ENCODE measurements at places on chromosomes 5 and 9. TPM values are rescaled to one million over a fixed set of nuclear protein-coding genes. Genes with fewer than 3 reads are reported as not detected.

DNA sequence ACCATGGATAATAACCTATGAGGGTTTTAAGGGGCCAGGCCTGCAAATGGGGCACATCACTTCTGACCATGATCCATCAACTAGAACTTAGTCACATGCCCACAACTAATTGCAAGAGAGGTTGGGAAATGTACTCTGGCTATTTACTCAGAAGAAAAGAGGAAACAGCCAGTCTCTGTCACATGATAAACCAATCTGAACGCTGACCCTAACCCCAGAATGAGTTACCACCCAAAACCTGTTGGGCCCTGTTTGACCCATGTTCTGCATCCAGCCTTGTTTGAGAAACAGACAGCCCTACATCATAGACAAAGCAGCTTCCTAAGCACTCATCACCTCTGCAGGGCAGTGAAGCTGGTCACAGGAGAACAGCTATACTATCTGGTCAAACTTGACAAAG, 5.8 kb downstream of the MACROH2A1 start:
- no peak for DNase-seq

DNA sequence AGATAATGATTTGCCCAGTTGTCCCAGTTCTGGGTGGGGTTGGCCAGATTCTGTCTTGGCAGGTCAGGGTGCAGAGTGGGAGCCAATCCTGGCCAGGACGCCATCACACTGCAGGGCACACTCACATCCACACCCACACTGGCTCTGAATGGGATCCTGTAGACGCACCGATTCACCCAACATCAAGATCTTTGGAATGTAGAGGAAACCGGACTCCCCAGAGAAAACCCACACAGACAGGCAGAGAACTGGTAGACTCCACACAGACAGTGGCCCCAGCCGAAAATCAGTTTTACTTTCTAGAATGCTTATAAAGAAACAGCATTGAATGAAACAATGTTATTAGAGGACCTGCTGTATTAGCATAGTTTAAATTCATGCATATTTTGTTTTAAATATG, 343.1 kb upstream of the DAB2 start:
- DNase-seq: no peak

DNA sequence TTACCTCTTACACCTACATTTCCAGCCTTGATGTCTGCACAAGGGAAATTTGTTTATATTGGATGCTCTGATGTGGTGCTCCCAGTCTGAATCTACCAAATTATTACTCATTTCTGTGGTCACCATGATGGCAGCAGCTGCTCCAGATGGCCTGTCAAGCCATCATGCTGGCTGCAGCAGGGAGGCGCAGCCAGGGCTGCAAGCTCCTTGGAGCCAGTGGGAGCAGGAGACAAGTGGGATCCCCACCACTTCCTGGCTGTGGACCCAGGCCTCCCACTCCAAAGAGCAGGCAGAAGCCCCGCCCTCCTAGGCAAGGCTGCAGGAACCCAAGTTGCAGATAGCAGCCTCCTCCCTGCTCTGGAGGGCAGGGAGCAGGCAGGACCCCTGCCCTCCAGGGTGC, 241.1 kb upstream of the ATP10B start:
- no peak for DNase-seq

GRCh38 chr9:36116593-36116992, 19.9 kb upstream of the GLIPR2 start:
- no peak for DNase-seq

DNA sequence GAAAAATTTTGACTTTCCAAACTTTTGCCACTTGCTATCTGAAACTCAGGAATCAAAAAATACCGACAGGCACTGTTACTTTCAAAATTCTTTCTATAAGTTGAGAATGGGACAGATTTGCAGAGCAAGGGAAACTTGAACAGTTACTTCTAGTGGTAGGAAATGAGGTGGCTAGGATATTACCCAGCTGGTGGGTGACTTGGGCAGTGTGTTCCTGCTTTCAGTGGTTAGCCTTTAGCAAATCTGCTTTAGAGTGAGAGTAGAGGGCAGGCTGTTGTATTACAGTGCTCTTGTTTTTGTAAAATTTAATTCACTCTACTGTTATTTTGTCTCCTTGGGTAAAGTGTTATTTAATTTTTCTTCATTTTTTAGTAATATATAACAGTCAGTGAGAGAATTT, 40.2 kb upstream of the ROPN1L start:
- no peak for DNase-seq

GRCh38 chr9:6692881-6693361, 47.4 kb upstream of the GLDC start:
- DNase-seq: no peak

DNA sequence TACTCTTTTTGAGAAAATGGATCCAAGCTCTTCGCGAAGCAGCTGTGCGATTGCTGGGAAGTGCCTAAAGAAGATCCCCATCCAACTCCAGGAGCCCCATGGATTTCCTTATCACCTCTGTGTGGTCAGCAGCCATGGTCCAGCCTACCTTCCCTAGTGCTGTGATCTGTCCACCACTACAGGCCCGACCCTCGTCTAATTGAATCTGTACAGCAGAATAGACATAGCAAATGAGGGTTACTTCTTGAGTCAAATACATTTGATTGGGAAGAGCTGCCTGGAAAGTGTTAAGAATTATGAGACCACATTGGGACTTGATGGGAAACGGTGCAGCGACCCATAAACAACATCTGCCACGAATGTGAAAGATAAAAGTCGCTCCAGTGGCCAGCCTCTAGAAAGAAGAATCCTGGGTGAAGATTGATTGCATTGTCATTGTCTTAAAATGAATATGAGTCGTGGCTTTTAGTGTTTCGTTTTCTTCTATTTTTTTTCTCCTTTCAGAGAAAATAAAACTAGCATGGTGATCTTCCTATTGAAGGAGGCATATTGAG, 118.4 kb downstream of the PAM start:
- DNase-seq: no peak

DNA sequence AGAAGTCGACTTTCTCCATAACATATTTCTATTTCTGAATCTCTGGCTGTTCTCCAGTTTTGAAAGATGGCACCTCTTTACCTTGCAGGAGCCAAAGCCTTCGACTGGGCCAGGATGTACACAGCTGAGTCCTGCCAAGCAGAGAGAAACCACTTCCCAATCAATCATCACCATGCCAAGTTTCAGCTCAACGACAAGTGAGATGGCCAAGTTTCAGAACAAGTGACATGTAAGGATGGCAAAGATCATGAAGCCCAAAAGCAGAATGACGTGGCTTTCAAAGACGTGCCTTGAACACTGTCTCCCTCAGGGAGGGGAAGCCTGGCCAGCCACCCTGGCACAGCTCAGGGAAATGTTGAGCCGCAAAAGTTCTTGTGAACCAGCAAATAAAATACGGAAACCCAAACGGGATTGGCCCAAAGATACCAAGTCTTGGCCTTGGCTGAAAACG, 17.7 kb downstream of the STK10 start:
- DNase-seq: no peak

Gene QRFP
- not detected for total RNA-seq

Gene CHSY3
- 9.3 TPM for total RNA-seq

Gene CYSRT1
- 0.14 TPM for total RNA-seq

Data from H4 (cell line).